NCI-H1694 treated with DMSO at 0.1 percent for 48 hours (cell line): ENCODE measurements at places on chromosomes 5 and 9.
A peak's percentile ranks its signal among the peaks of the same experiment; 100 is the strongest.

DNA sequence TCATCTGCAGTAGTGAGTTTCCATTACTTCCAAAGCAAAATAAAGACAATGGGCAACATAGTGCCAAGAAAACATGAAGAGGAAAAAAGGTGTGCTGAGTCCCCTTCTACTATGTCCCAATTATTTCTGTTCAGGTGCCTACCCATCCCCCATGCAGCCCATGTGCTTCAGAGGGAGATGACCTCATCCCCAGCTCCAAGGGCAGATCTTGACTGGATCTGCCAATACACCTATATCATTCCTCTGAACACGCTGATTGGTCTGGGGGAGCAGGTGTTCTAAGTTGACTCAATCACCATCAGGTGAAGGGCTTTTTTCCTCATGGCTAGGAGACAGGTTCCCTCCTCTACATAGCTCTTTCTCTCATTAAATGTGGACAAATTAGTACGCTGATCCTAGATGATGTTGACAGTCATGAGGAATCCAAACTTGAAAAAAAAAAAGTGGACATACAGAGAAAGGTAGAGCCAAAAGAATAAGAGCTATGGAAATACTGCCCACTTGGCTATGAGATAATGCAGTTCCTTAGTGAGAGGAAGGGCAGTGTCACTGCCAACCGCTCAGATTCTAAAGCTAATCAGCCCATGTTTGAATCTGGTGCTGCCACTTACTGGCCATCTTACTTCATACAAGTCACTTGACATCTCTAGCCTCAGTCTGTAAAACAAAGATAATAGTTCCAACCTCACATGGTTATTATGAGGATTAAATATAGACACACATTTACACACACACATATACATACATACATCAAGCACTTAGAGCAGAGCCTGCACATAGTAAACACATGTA is 23.1 kb downstream of the PRELID2 start:
- DNase-seq: peak; percentile 37

- no peak for DNase-seq
Observed at GRCh38 chr9:131446276-131446675, 52.4 kb downstream of the PRRC2B start.

DNA sequence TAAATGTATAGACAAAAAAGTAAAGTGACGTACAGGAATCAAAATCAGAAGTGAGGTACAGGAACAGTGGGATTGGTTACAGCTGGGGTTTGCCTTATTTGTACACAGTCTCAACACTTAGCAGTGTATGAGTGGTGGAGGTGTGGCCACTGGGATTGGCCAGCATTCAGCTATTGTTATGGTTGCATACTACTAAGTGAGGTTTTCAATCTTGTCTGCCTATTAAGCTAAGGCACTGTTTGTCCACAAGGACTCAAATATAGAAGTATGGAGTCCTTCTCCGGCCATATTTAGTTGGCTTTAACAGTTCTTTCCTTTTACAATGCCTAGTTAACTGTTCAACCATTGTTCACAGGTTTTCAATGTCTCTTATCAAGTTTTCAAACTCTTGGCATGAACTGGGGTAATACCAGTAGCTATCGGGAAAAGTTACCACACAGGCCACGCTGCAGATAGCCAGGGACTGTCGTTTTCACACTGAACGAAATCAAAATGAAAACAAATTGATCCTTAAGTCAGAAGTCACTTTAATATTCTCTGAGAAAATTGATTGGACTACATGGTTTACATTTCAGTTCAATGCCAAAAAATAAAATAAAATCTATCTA is 176.0 kb upstream of the FREM1 start:
- DNase-seq: no peak

DNA sequence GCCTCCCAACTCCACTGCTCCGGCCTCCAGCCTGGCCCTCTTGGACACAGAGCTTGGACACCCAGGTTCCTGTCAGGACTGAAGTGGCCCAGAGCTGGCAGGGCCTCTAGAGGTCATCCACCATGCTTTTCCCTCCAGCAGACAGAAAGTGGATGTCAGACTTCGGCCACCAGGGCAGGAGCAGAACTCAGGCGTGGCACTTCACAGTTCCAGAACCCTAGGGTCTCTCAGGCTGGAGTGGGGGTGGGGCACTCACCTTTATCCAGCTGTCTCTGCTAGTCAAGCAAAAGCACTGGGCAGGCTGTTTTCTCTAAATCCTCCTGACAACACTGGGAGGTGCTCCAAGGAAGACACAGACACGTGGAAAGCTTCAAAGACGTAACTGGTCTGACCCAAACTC is 35.6 kb upstream of the N4BP3 start:
- DNase-seq: no peak

- DNase-seq: no peak
Observed at GRCh38 chr5:111415053-111415452, 97.3 kb downstream of the STARD4 start.

- DNase-seq: peak; percentile 12
Observed at GRCh38 chr5:90264689-90265544, 144.6 kb downstream of the CETN3 start.

- DNase-seq: no peak
Observed at GRCh38 chr9:107486674-107487520, 2.7 kb downstream of the KLF4 start.

DNA sequence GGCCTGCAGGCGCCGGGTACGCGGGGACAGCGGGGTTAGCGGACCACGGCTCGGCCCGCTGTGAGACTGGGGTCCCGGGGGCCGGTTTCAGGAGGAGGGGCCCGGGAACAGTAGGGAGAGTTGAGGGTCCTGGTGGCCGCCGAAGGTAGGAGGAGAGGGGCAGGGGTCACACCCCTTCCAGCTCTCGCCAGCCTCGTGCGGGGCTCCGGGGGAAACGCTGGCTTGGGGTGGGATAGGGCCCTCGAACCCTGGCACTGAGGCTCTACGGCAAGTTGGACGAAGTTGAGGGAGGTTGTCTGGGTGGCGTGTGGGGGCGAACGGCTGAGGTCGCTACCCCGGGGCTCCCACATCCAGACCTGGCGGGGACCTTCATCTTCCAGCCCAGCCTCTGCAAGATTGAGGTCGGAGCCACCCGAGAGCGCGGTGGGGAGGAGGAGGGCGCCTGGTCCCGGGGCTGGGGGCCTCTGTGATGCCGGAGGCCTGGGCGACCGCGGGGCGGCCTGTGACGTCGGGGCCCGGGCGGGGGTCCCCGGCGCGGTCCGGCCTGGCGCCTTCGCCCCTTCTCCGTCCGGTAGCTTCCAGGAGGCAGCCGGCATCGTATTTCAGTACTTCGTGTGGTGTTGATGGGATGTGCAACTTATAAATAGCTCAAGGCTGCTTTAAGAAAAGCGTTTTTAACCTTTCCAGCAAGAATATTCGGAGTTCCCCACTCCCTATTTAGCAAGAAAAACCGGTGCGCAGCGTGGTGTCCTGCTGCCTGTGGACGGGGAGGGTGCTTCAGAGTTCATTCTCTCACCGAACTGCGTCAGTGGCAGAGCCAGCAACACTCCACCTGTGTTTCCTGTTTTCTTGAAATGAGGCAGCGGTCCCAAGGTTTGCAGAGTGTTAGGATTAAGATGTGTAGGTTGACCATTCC is 902 bp downstream of the HABP4 start:
- no peak for DNase-seq

DNA sequence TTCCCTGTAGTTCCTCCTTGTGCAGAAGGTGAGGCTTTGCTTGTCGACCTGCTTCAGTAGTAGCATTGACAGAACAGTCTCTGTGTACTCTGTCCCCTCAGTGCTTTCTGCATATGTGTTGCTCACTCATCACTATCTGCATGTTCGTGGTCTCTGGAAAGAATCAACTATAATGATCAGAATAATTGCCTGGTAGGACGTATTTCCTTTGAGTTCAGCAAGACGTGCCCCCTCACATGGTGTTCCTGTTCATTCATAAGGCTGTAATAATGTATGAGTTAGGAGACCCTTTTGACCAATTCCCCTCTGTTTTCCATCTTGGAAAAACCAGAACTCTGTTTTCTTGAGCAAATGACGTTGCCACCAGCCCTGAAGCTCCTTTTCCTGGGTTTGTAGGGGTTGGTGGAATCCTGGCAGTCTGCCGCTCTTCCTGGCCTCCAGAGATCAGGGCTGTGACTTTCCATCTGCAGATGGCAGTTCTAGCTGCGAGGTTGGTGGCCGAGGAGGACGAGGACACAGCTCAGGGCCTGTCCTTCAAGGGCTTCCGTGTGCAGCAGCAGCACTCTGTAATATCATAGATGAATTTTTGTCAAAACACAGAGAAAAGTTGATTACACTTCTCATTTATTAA is 61.9 kb downstream of the EXOSC2 start:
- DNase-seq: no peak

DNA sequence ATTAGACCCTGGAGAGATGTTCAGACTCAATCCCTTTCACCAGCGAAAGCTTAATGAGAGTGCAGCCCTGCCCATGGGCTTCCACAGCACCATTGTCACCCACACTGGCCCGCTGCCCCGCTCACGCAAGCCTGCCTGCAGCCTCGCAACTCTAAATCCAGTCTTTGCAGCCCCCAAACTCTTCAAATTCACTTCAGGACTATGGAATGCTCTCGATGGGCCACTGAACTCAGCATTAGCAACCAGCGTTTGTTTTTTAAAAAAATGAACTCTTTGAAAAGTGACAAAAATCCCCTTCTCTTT is 17.1 kb downstream of the DCANP1 start:
- no peak for DNase-seq

DNA sequence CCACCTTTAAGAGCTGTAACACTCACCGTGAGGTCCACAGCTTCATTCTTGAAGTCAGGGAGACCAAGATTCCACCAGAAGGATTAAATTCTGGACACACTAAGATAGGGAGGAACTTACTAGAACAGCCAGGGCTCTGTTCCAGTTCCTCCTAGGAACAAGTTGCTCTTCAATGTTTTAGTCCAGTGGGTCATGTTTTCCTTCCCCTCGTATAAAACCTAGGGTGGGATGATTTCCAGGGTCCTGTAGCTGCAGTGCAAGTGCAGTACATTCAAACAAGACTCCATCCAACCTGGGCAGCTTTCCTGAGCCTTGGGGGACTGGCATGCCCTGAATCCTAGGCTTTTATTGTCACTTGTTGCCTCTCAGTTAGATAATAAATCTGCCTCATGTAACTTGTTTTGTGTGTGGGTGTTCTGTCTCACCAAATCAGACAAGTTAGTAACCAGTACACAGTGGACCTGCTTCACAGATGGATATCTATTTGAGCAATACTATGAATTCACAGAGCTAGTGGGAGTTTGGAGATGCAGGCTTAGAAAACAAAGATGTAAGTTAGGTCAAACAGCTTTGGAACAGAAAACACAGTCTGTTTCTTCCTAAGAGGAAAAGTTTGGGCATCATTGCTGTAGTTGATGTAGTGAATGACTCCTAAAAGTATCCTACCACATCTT is 405.6 kb downstream of the GABRG2 start:
- no peak for DNase-seq

- no peak for DNase-seq
Observed at GRCh38 chr5:116046823-116047222, 14.6 kb downstream of the ARL14EPL start.

DNA sequence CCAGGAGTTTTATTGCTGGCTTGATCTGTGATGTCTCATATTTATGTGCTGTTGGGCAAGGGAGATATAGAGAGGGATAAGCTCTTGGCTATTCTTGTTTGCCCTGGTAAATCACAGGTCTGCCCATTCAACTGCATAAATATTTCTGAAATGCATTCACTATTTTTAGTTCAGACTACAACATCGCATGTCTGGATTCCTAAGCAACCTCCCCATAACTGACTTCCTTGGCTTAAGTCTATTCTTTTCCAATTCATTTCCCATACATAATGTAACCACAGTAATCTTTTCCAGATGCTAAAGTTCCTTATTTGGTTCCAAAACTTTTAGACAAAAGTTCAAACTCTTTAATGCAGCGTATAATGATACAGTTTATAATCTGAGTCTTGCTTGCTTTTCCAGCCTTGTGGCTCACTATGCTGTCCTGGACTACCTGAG is 321.4 kb upstream of the ACTBL2 start:
- DNase-seq: no peak

DNA sequence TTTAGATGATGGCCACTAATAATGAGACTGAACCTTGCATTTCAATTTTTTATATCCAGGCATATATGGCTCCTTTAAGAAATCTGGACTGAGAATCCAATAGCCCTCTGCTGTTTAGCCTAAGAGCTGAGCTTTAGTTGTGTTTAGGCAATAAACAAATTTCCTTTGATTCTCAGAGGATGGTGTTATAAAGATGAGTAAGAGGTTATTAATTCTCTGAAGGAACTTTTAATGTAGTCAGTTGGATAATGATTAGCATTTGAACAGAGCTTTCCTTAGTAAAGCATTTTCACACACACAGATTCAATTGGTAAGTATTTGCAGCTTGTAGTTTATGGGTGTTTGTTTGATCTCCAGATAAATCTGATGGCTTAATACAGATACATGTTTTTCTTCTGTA is 149.6 kb downstream of the PRR16 start:
- DNase-seq: no peak

- no peak for DNase-seq
Observed at GRCh38 chr5:56130664-56131063, 102.5 kb downstream of the ANKRD55 start.

- no peak for DNase-seq
Observed at GRCh38 chr9:3648722-3649246, 123.0 kb upstream of the RFX3 start.

- peak; percentile 26 for DNase-seq
Observed at GRCh38 chr5:42057254-42057690, 132.2 kb downstream of the FBXO4 start.

- peak; percentile 45 for DNase-seq
Observed at GRCh38 chr9:2132484-2133082, 117.4 kb downstream of the SMARCA2 start.

DNA sequence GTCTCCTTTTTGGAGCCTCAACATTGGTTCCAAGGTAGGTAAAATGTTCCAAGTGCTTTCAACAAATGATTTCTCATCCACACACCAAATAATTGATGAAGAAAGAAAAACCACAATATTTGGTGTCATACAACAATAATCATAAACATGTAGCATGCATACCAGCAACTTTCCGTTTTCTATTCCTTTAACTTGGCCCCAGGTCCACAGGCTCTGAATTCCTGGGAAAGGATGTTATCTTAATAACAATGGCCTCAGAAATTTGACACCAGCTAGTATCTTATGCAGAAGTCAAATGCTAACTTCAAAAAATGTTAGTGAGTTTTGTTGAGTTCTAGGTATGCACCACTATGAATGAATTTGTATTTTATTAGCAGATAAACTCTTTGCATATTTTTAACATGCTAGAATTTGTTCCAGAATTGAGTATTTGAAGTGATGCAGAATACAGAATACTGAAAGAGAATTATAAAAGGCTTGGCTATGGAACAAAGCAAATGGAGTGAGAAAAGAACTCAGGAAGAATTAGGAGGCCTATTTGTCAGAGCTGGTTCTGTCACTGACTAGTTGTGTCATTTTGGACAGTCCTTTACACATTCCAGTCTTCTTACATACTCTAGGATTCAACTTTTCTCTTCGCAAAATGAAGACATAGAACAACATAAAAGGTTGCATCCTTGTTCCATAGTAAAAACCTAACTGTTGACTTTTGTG is 435.3 kb upstream of the TNC start:
- DNase-seq: no peak

DNA sequence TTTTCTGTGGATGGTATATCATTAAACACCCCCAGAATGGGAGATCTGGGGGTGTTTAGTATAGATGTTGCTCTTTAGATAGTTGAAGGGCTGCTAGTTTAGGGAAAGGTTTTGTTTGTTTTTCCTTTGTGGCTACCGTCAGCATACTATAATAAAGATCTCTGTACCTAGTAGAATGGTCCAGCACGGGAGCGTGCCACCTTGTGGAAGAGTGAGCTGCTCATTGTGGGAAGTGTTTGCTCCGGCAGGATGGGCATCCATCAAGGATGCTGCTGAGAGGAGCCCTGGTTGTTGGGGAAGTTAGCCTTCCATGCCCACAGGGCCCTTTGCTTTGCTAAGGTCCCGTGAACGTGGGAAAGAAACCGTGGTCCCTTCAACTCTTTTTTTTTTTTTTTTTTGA is 113.1 kb downstream of the LIFR start:
- no peak for DNase-seq
